Stimulated activated CD8-positive, alpha-beta memory T cell treated with anti-CD3 and anti-CD28 coated beads, Interleukin-2, amount 100 ng/mL, for 1 hour (primary cell): ENCODE measurements at places on chromosomes 3 and 15.

DNA sequence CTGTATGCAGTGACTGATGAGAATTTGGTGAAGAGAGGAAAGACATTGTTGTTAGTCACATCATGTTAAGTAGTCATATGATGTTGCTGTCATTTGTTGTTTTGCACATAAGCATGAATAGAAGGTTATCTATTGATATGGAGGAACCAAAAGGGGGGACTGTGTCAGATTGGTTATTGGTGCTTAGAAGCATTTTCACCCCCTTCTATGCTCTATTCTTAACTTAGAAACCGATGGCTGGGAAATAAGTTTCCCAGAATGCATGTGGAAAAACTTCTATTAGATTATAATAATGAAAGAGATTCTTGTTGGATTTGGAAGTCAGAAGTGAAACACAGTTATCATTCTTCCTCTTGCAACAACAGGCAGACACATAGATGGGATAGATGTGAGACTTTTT lies 33.2 kb upstream of the CADM2 start:
- no peak for DNase-seq

DNA sequence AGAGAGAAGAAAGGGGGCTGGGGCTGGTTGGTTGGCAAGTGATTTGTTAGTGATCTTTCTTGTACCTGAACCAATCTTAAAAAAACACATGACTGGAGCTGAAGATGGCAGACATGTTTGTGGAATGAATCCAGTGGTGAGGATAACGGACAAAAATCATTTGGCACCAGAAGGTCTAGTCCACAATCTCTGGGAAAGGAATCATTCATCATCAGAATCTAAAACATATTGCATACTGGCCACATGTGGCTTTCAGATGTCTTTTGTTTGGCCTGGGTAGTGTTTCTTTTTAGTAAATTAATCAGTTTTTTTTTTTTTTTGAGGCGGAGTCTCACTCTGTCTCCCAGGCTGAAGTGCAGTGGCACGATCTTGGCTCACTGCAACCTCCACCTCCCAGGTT lies 5.0 kb downstream of the NEK11 start:
- no peak for DNase-seq

GRCh38 chr15:55589287-55589686 lies 1.1 kb upstream of the PYGO1 start:
- no peak for DNase-seq

- DNase-seq: no peak
Observed at GRCh38 chr3:170529912-170530311, 56.0 kb downstream of the SLC7A14 start.

- DNase-seq: no peak
Observed at GRCh38 chr15:68176601-68177000, 28.5 kb downstream of the CALML4 start.

DNA sequence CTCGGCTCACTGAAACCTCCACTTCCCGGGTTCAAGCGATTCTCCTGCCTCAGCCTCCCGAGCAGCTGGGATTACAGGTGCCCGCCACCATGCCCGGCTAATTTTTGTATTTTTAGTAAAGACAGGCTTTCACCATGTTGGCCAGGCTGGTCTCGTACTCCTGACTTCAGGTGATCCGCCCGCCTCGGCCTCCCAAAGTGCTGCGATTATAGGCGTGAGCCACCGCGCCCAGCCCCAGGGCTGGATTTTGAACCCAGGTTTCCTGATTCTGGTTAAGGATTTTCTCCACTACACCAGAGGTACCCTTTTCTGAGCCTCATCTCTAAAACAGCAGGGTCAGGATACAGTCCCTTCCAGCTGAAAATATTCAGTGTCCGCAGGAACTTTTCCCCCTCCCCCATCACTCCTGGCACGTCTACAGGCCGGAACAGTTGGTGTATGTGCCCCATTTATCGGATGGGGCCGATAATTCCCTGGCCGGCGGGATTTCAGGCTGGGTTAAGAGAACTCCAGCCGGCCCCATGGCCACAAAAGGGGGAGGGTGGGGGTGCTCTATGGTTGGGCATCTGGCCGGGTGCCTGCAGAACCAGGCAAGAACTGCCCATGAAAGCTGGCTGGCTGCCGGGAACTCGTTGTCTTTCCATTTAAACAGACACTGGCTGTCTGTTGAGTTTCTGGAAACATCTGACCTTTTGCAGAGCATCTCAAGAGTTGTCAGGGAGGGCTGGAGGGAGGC lies 26.8 kb upstream of the SEMA4B start:
- DNase-seq: no peak

DNA sequence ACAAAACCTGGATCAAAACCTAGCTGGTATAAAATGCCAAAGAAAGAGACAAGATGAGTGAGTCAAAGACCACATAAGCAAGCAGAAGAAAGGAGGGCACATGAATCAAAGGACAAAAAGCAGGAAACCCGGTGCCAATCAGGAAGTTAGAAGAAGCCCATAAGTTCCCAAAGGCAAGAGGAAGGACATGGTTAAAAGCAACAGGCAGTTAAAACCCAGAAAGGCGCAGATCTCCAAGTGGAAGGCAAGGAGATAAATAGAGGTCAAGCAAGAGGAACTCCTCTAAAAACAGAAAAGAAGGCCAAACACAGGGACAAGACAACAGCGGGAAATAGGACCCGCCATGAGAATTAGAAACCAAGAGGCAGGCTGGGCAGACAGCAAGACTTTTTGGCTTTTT lies 4.4 kb downstream of the TMOD2 start:
- no peak for DNase-seq

DNA sequence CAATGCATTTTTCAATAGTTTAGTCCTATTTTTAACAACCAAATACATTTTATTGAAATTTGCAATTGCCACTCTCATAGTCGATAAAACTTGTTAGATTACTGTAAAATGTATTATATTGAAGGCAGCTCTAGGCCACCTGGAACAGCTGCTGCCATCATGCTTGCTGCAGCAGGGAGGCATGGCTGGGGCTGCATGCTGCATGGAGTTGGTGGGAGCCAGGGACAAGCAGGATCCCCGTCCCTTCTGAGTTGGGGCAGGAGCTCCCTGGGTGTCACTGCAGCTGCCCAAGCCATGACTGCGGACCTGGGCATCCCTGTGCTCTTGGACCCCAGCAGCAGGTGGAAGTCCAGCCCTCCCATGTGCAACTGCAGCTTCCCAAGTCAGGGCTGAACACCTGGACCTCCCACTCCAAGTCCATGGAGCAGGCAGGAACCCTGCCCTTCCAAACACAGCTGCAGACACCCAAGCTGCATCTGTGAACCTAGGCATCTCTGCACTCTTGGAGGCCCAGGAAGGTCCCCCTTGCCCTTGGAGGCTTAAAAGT lies 742.0 kb downstream of the ZBBX start:
- DNase-seq: no peak

DNA sequence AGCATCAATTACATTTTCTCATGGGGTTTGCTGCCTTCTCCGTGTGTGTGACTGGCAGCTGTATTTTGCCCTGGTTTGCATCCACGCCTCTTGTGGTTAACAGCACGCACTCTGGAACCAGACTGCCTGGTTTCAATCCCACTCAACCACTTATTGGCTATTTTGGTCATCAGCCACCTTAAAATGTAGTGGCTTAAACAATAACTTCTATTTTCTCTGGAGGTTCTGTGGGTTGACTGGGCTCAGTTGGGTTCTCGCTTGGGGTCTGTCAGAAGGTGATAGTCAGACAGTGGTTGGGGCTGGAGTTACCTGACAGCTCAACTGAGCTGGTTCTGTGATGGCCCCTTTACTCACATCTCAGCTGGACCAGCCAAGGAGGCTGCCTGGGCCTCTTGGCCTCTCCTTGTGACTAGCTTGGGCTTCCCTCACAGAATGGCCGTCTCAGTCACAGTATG lies 36.8 kb downstream of the EHD4 start:
- no peak for DNase-seq

GRCh38 chr3:138398791-138399575 lies 35.4 kb upstream of the ESYT3 start:
- DNase-seq: no peak

GRCh38 chr3:176692199-176692965 lies 504.9 kb downstream of the TBL1XR1 start:
- DNase-seq: no peak

DNA sequence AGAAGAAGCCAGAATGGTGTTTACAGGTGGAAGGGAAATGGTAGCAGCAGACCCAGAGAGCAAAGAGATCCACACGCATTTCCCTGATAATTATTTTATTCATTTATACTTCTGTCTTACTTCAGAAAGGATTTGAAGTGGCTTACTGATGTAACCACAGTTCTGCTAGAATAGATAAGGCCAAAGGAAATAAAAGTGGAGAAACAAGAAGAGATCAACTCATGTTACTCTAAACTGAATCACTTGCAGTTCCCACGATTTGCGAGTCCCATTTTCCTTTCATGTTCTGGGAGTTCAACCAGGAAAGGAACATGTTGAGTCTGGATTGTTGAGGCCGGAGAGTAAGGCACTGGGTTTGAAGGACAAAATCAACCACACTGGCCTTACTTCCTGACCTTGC lies 151.8 kb downstream of the MYRIP start:
- no peak for DNase-seq

DNA sequence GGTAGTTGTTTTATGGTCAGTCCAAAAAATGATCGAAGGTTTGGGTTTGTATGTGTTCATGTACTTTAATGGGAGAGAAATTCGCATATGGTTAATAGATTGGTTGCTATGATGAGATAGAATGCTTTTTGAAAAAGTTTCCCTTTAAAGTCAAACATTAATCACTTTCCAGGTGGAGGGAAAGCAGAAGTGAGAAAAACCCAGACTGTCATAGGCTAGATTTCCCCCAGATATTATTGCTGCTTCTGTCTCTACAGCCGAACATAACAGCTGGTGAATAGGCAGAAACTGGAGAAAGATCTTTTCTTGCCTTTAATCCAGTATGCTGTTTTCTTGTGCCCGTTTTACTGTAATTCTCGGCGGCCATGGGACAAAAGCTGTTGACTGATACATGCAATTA lies 287.6 kb downstream of the SOX2 start:
- DNase-seq: no peak

DNA sequence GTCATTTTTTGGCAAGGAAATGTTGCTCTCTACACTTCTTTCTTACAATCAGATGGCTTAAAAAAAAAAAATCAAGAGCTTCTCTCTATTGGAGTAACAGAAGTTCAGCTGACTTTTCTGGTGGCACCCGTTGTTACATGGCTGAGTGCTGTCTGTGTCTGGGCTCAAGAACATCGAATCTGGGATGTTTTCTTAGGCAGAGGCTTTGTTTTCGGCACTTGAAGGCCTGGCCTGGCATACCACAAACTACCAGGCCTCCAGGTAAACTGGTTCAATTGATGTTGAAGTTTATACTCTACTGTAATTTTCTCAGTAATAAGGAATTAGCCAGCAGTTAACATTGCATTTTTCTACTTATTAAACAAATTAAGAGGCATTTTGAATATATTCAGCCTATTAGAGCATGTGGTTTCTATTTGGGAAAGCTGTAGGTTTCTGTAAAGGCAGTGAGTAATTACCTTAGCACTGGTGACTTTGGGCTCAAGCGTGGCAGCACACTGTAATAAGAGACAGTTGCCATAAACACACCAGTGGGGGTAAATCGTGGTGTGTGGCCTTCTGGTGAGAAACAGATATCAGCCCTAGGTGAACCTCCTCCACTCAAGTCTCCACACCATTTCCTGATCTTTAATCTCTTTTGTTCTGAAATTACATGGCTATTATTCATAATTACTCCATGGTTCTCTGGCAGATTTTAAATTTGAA lies 544.7 kb downstream of the MECOM start:
- DNase-seq: no peak

GRCh38 chr3:105274958-105275357 lies 91.8 kb upstream of the ALCAM start:
- no peak for DNase-seq

GRCh38 chr3:48135552-48136495 lies 52.4 kb downstream of the CDC25A start:
- DNase-seq: no peak

DNA sequence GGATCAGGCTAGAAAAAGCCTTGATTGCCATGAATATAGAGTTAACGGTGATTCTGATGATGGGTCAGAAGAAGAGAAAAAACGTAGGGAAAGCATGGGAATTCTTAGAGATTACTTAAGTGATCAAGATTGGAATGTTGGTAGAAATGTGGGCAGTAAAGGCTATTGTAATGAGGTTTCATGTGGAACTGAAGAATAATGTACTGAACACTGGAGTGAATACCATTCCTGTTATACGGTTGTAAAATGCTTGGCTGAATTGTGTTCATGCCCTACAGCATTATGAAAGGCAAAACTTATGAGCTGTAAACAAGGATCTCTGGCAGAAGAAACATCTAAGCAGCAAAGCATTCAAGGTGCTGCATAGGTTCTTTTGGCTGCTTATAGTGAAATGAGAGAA lies 414.1 kb upstream of the CBLB start:
- DNase-seq: no peak

- DNase-seq: no peak
Observed at GRCh38 chr3:105448338-105448982, 81.8 kb downstream of the ALCAM start.

DNA sequence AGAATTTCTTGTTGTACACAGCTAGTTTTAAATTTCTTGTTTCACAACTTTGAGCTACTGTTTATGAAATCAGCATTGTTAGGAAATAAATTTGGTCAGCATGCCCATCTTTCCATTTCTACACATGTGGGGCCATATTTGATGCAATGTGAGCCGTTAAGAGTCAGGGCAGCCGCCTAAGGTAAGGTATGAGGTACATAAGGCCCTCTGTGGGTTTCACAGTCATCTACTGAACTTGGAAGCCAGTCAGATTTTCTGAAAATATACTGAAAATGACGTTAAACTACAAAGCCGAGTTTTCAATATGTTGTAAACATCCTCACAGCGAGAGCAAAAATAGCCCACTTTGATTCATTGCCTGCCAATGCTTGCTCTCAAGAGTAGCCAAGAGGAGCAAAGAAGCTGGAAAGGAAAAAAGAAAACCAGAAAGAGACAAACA lies 94.7 kb upstream of the PDZRN3 start:
- DNase-seq: no peak

- no peak for DNase-seq
Observed at GRCh38 chr3:24355806-24356205, 138.8 kb downstream of the THRB start.

- DNase-seq: no peak
Observed at GRCh38 chr3:65401359-65402305, 637.1 kb downstream of the MAGI1 start.

DNA sequence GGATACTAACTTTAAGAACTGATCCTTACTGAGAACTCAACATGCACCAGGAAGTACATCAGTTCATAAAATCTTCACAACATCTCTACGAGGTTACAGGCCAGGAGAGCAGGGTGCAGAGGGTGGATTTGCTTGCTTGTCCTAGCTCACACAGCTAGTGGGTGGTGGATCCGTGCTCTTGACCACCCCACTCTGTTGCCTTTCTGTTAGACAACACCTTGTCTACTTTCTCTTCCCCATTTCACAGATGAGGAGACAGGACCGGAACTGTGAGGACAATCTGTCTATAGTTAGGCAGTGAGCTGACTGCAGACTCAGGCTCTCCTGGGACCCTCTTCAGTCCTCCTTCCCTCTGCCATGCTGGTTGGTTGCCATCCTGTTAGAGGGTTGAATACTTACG lies 221.7 kb upstream of the TLE3 start:
- no peak for DNase-seq

DNA sequence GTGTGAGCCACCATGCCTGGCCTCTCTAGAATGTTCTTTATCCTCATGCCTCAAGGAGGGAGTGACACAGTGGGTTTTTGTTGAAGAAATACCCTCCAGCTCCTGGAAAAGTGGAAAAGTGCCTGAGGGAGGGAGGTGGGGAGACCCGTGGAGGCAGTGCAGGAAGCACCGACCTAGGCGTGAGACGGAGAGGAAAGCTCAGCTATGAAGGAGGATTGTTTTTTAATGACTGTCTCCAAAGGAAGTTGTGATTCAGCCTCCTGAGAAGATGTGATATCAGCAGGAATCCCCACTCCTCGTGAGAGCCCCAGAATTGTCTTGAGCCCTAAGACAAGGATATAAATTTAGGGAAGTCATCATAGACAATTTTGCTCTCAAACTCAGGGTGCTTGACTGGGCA lies 21.7 kb downstream of the RPLP1 start:
- no peak for DNase-seq
